ENCODE measurements at places on chromosomes 3 and 15.

DNA sequence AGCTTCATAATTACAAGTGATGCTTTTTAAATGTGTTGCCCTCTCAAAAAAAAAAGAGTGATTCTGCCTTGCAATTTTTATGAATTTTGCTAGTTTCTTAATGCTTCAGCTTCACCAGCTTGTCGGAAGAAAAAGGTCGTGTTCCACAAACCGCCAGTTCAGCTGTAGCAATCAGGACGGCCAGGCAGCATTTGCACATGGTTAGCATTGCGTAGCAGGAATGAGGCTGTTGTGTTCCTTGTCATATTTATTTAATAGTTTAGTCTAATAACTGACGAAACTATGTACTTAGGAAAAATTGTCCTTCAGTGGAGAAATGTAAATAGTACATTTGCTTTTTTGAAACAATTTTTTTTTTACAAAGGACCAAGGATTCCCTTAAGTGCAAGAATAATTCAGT, 64.9 kb upstream of the SELENOK start:
- no peak for DNase-seq

DNA sequence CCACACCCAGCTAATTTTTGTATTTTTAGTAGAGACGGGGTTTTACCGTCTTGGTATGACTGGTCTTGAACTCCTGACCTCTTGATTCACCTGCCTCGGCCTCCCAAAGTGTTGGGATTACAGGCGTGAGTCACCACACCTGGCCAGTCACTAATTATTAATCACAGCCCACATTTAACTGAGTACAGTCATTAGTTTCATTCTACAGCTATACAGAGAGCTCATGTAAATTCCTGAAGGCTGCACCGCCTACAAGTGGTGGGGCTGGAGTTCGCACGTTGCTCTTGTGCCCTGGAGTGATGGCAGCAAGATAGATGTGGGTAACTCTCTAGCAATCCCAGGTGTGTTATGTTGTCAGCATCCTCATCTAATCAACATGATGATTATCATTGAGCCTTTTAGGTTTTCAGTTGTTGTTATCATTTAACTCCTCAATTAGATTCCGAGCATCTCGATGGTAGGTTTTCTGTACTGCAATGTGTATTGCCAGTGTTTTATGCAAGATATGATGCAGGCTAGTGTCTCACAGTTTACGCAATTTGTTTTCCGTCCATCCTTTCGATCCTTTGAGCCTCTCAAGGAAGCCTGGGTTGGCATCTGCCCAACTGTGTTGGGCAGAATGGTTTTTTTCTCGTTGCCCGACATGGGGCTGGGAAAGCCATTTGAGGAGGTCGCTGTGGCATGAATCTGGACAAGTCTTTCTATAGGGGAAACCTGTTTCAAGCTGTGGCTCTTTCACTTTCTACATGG, 216.3 kb downstream of the LPP start:
- no peak for DNase-seq

DNA sequence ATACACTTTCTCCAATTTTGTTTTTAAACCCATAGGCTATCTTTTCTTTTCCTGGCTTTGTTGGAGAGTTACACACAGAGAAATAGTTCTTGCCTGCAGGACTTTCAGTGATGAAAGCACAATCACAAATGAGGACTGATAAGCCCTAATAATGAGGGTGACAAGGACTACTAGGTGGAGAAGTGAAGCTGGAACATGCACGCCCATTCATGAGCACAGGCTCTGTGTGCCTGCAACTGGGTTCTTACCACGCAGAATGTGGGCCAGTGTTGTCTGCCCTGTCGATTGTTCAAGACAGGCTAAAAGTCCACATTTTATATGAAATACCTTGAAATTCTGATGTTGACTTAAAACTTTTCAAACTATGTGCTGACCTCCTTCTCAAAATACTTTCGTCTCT, 162.3 kb upstream of the STRIT1 start:
- no peak for DNase-seq

DNA sequence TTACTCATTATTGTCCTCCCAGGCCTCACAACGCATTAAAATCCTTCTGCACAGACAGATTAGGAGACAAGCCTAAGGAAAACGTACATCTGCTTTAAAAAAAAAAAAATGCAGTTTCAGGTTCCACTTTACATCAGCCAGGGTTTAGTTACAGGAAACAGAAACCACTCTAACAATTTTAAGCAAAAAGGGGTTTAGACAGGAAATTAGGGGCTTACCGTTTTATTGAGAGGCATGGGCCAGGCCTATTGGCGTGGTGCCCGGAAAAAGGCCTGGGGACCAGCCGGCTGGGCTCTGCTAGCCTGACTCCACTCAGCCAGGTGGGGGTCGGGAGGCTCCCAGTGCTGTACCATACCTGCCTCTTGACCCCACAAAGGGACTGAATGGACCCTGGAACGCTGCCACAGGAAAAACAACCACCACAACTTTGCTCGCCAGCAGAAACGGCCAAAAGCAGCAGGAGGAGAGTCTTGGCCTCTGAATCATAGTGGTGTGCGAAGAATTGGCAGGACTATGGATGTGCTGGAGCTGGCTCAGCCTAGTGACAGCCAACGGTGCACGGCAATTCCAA, 124.3 kb downstream of the CHSY1 start:
- DNase-seq, result no peak

- no peak for DNase-seq
These were observed 217.3 kb upstream of the GOLIM4 start for GRCh38 chr3:168312984-168313383.

DNA sequence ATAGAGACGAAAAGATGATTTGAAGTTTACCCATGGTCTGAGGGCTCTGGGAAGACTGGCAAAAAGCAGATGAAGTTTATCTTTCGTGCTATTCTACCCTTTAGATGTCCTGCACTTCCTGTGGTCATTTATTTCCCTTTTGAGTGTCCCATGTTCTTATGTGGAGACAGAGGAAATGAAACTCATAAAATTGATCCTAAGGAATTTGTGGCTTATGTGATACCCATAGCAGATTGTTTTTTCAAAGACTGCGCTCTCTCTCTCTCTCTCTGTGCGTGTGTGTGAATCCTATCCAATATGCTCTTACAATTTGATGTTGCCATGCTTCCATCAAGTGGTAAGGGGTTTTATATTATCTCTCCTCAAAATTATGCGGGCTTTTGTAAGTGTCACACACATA, 607.5 kb upstream of the DPPA4 start:
- no peak for DNase-seq

- no peak for DNase-seq
These were observed 363.5 kb downstream of the FOXP1 start for GRCh38 chr3:71219744-71220638.

Data from T-helper 1 cell (primary cell).